ENCODE measurements at places on chromosomes 12 and 14.

DNA sequence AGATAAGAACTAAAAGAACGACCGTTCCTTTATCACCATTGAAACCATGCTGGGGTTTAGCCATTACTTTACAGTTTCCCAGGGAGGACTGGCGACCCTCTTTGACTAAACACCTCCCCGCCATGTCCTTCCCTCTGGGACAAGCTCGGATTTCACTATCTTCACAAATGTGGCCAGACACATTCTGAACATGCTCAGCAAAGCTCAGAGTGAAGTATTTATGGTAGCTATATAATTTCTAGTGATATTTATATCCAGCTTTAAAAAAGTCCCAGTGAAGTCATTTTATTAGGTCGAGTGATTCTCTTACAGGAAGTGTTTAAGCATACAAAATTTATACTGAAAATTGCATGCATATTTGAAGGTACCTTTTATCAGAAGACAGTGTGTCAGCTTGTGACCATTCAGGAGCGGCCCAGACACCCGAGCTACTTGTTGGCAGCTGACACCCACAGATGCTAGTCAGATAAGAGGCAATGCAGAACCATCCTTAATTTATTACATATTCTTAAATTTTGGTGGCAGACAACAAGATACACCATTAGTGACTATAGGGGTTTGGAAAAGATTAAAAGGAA, 36.8 kb downstream of the NIN start:
- DNase-seq, result no peak

GRCh38 chr12:23303220-23303619, 646.2 kb downstream of the SOX5 start:
- DNase-seq, result no peak

DNA sequence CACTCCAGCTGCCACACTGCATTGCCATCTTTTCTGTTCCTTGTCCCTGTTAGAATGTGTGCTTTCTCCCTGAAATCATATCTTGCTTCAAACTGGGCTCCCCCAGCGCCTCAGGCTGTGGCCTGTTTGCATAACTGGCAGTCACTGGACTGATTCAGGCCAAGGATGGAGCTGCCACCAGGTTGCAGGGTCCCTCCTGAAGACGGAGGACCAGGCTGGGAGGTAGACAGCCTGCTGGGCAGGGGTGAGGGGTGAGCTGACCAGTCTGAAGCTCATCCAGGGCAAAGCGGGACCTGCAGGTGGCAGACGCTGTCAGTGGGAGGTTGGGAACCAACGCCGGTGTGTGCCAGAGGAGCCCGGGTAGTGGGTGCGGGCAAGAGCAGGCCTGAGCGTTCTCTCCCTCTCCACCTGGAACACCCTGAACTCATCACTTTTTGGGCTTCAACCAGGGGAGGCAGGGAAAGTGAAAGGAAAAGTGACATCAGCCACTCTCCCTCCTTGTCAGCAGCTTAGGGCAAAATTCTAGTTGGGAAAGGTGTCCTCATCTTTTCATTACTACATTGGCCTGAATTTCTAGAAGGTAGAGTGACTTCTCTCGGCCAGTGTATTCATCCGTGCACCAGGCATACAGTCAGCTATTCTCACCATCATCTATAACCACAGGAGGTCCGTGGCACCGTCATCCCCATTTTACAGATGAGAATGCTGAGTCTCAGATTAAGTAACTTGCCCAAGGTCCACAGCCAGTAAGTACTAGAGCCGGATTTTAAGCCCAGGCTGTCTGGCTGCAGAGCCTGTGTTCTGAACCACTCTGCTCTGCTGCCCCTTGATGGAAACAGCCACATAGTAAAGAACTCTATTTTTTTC, 219.1 kb downstream of the SLC41A2 start:
- DNase-seq, result no peak

GRCh38 chr12:12582193-12582881, 19.7 kb upstream of the DUSP16 start:
- no peak for DNase-seq

DNA sequence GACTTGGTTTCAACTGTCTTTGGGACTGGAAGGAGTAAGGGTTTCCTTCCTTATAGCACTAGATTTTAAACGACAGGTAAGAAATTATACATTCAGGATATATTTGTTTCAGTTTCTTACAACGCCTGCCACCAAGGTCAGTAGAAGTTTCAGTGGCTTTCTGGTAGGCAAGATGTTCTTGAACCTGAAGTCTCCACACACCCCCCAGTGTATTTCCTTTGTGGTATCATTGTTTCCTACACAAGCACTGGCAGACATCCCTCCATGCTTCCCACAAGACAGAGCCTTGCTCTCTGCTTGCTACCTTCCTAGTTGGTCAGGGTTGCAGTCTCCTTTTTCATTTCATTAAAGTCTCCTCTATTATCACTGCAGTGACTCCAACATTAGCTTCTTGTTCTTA, 283.1 kb downstream of the FLRT2 start:
- no peak for DNase-seq

DNA sequence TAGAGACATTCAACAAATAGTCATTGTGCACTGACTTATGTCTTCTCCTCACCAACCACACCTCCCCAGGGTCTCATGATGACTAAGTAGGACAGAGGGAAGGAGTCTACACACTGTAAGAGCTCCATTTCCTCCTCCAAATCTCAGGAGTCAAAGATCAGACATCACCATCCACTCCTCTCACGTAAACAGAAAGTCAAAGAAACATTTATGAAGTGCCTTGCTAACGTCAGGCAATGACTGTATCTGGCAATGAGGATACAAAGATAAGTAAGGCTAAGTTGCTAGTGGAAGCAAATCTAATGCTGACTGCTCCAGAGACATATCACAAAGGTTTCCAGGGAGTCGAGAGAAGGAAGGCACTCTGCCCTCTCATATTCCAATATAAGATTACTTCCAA, 88.9 kb downstream of the SLC2A13 start:
- no peak for DNase-seq

GRCh38 chr12:114186241-114187002, 219.5 kb downstream of the TBX5 start:
- no peak for DNase-seq

DNA sequence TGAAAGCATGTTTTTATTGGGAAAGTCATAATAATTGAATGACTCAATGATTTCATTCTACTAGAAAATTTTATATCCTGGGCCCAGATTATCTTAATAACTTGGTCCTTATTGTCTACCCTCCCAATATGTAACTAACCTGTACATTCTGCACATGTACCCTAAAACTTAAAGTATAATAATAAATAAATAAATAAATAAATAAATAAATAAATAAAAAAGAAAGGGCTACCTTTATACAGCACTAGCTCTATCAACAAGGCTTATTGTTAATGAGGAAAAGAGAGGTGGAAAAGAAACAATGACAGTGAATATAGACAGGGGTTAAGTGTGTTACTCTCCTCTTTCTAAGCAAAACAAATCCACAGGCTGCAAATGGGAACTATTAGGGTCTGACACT, 83.6 kb downstream of the GRIN2B start:
- DNase-seq, result no peak

DNA sequence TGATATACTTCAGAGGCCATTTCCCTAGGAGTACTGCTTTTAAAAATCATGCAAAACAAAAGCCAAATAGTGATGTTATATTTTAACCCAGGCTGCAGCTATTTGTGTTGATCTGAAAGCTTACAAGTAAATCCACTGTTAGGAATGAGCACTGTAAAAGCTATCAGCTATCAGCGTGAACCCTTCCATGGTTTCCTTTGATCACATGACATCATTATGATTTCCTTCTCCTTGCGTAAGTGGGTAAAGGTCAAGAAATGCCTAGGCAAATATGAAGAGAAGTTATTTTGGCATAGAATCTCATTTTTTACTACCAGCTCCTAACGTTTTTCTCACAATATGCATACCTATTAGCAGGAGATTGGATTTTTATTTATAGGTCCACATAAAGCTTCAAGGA, 48.6 kb upstream of the CATSPERB start:
- DNase-seq, result no peak

GRCh38 chr14:32183151-32184058, 18.4 kb upstream of the RNU6-7 start:
- no peak for DNase-seq

DNA sequence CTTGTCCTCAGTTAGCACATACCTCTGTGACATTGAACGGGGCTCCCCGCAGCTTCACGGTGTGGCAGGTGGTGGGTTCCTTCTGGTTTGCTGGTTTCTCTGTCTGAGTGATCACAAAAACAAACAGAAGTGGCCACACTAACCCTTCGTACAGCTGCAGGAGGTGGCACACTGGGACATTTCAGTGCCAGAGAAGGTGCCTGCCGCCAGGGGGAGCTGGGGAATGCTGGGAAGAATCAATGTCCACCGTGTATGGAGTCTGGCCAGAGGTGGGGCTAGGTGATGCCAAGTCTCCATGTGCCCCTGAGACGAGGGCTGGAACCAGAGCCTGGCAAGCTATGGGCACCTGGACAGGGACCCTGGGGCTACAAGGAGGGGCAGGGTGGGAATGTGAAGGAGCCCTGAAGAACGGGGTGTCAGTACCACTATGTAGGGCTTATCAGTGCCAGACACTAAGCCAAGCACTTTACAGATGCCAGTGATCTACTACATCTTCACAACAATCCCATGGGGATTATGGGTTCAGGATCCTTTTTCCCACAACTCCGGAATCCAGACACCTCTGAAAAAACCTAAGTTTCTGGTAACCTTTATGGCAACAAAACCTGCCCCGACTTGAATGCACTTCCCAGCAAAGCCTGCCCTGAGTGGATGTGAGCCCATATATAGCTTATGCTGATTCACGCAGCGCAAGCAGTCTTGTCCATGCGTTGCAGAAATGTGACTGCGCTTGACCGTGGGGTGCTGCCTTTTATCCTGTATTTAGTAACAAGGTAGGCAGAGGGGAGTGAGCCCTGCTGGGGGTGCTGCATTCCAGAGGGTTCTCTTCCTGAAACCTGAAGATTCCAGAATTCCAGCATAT, 10.8 kb downstream of the RBM19 start:
- DNase-seq, result no peak

GRCh38 chr12:109537136-109537535, 36.2 kb downstream of the MMAB start:
- DNase-seq, result no peak

- DNase-seq, result no peak
Measured at GRCh38 chr12:57813971-57814772, 4.4 kb downstream of the AVIL start.

DNA sequence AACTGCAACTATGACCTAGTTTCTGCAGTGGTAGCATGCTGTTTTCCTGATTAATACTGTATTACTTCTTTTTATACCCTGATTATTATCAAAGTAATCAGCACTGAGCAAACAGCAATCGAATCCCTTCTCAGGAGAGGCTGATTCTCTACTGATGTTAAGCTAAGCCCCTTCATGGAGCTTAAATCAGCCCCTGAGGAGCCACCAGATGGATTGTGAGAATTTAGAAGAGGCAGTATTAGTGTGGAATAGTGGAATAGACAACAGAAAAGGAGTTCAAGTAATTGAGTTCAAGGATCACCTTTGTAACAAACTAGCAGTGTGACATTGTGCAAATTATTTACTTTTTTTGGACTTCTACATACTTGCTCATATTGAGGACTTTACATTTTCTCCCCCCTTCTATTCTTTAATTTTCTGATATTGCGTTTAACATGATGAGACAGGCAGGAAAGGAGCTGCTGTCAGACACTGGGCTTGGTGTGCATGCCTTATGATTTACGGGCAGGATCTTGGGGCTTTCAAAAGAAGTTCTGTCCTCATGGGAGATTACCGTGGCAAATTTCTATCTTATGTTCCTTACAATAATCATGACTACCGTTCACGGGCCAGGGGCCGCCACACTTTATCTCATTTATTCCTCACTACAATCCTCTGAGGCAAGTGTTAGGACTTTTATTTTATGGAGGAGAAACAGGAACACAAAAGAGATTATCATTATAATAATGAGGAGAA, 68.0 kb downstream of the PTPRR start:
- no peak for DNase-seq

GRCh38 chr12:125852116-125852515, 786.9 kb downstream of the AACS start:
- DNase-seq, result no peak

DNA sequence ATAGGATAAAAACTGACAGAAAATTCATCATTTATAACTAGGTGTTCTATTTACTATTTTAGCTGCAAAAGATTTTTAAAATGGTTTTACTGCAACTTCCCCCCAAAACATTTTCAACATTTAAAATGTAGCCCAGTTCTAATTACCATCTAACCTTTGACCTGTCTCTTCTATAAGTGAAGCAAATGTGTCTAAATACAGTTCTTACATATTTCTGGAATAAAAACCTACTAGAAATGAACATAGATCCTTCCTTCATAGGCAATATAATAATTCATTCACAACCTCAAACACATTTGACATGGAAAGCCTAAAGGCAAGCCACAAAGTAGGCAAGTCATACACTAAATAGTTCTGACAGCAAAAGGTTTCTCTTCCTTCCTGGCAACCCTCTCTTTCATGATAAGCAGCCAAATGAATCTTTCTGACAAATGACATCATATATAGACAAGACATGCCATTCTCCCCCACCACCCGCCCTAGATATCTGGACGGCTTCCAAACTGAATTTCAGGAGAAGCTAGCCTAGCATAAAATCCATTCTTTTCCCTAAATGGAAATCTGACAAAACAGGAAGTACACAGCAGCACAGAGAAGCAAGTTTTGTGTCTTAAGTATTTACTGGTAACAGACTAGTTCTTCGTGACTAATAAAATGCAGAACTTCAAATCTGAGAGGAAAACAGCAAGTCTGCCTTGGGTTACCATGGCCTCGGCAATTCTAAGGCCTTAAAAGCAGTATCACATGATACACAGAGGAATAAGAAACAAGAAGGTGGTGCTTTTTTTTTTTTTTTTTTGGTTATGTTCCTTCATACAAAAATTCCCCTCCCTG, 17.2 kb upstream of the ARID4A start:
- DNase-seq, result no peak

DNA sequence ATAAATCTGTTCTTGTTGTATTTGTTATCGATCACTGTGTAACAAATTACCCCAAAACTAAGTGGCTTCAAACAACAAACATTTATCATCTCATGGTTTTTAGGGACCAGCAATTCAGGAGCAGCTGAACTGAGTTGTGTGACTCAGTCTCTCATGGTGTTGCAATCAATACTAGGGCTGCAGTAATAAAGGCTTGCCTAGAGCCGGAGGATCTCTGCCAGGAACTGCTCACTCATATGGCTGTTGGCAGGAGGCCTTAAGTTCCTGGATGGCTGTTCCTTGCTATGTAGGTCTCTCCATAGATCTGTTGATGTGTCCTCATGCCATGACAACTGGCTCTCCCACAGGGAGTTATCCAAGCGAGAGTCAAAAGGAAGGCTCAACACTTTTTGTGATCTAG, 3.8 kb upstream of the PSMC6 start:
- no peak for DNase-seq

DNA sequence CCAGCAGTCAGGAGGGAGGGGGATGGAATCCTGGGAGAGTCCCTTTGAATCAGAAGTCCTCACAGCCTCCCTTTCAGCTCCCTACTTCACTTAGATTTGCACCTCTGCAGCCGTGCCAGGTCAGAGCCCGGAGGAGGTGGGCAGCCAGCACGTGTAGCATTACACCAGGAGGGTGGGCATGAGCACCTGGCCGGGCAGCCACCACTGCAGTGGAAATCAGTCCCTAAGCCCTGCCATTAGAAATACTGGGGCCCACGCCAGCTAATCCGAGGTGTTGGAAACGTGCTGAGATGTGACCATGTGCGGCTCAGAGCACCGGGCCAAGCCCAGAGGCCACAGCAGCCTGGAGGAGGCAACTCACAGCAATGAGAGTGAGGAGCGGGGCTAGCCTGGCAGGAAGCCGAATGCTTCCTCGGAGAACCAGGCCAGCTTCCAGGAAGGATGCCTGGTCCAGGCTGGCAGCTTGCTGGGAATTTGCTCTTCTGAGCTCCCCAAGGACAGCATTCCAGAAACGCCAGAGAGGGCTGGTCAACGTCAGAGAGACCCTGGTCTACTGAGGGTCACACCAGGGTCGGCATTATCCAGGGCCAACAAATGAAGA, 9.4 kb upstream of the CACNA2D4 start:
- no peak for DNase-seq

All from stimulated activated CD4-positive, alpha-beta T cell treated with anti-CD3 and anti-CD28 coated beads, Interleukin-15, amount 100 ng/mL, for 1 hour (primary cell).